ENCODE measurements at places on chromosomes 2 and 18.

GRCh38 chr2:66560683-66561082, 125.8 kb downstream of the MEIS1 start:
- no peak for DNase-seq

GRCh38 chr2:221480163-221480562, 91.9 kb downstream of the EPHA4 start:
- no peak for DNase-seq

DNA sequence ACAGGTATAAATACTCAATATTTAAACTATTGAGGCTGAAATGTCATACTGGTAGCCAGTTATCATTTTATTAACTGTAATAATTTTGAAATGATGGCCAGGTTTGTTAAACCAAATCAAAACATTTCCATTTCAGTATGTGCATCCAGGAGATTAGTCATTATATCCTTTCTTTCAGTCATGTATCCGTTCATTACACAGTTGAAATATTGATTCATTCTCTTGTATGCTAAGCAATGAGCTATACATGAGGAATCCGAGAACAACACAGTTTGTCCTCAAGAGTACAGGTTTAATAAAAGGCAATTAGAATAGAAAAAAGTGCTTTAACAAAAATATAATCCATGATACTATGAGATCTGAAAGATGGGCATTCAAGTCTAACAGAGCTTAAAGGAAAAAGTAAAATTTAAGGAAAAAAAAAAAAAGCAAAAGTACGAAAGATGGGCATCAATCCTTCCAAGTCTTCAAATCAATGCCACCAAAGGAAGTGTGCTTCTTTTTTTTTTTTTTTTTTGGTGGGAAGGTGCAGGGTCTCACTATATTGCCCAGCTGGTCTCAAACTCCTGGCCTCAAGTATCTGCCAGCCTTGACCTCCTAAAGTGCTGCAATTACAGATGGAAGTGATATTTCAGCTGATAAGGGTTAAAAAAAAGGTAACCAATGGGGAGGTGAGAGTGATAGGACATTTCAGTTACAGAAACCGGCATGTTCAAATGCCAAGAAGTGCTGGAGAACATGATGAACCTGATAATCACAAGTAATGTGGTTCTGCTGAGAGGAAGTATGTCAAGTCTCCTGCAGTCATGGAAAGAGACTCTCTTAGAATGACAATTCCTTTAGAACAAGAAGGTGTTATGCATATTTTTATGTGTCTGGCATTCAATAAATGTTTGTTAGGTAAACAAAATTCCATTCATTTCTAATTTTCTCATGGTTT, 35.8 kb downstream of the PUM2 start:
- no peak for DNase-seq

DNA sequence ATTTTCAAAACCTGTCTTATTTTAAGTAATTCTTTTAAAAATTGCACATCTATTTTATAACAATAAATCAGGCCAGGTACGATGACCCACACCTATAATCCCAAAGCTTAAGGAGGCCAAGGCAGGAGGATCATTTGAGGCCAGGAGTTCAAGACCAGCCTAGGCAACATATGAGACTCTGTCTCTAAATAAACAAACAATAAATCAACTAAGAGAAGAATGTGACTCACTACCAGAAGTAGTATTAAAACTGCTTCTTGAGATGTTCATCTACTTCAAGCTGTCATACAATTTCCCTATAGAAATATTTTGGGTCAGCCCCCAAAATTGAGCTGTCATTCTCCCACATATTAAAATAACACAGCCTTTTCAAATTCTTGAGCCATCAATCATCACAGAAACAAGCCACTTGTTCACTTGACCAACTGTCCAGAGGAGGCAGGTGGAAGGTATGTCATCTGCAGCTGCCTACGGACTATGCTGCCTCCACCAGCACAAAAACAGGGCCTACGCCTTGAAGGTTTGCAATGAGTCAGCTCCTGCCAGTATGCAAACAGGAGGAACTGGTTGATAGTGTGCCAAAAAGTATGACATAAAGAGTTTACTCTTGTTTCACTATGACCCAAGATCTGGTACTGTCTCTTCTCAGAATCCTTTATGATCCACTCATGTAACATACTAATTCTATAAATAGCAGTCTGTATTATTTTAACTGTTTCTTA, 33.6 kb downstream of the KIDINS220 start:
- peak; percentile 43 for DNase-seq

DNA sequence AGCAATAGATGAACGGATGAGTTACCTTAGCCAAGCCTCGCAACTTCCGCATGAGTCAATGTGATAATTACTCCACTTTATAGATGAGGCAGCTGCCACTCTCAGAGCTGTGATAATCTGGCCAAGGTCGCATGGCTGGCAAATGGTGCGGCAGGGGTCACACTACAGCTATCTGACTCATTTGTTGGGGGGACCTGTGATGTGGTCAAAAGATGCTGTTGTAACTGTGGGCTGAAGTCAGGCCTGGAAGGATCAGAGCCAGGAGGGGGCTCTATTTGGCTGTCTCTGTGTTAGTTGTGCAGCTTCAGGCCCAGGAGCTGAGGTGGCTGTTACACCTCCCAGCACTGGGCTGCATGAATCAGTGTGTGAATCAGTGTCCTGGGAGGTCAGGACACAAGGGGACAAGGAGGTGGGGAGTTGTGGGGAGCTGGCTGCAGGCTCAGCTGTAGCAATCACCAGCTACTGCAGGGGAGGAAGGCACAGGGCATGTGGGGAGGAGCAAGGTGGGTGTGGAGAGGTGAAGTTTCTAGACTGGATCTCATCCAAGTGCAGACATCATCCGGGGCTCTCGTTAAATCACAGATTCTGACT, 33.1 kb downstream of the NGEF start:
- no peak for DNase-seq

- no peak for DNase-seq
Observed at GRCh38 chr18:63848159-63848558, 39.3 kb upstream of the SERPINB2 start.

DNA sequence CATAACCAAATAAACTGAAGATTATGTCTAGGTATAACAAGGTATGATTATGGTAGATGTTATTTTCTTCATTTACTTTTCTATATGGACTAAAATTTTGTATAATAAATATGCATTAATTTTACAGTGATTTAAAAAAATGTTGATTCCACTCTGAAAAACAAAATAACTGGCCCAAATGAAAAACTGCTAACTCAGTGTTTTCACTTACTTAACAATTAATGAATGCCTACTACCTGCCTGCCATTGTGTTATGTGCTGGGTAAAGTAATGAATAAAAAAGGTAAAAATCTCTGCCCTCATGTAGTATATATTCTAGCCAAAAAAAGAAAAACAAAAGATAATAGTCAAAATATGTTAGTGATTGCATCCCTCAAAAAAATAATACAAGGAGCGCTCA, 29.6 kb upstream of the C2orf15 start:
- no peak for DNase-seq

- no peak for DNase-seq
Observed at GRCh38 chr2:207825978-207826377, 56.3 kb upstream of the FZD5 start.

- no peak for DNase-seq
Observed at GRCh38 chr2:16252891-16253290, 312.5 kb downstream of the MYCN start.

GRCh38 chr2:236853585-236854051, 232.1 kb upstream of the COPS8 start:
- no peak for DNase-seq

DNA sequence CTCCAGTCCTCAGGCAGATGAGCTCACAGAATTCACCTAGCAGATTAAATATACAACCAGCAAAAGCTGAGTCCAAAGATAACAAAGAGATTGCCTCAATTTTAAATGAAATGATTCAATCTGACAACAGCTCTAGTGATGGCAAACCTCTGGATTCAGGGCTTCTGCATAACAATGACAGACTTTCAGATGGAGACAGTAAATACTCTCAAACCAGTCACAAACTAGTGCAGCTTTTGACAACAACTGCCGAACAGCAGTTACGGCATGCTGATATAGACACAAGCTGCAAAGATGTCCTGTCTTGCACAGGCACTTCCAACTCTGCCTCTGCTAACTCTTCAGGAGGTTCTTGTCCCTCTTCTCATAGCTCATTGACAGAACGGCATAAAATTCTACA, 86.0 kb downstream of the PTRHD1 start:
- no peak for DNase-seq

- DNase-seq = no peak
Observed at GRCh38 chr2:138979131-138979785, 199.1 kb upstream of the NXPH2 start.

GRCh38 chr2:234661175-234661574, 164.3 kb upstream of the ARL4C start:
- no peak for DNase-seq

GRCh38 chr2:215983581-215984351, 29.6 kb downstream of the MREG start:
- DNase-seq = no peak

DNA sequence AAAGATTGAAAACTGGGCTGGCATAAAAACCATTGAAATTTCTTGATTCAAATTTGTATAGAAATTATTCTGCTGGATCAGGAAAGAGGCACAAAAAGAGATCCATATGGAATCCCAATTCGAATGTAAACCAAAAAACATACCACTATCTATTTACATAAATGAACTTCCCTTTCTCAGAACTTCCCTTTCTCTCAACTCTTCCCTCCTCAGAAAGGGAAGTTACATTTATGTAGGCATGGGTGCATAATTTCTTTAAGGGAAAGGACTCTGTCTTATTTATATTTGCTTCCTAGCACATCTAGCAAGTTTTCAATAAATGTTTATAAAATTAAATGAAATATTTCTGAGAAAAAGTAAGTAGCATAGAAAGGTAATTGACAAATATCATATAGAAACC, 398.1 kb upstream of the ATP5MC3 start:
- DNase-seq = no peak

DNA sequence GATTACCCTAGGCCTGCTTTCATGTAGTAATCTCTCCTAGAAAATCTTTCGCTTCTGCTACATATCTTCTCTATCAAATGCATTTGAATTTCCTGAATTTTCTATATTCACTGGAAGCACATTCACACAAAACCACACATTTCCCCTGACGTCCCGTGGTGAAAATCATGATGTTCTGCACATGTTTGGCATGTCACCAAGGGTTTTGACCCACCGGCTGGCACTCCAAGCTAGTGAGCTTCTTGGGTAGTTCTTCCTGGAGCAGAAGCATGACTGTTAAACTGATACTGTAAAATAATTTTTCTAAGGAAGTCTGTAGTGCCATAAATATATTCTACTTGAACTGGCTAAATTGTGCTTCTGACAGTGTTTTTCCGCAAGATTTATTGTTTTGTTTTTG, 510.1 kb upstream of the SLC8A1 start:
- DNase-seq = no peak

GRCh38 chr2:147910990-147911473, 66.2 kb downstream of the ACVR2A start:
- DNase-seq = peak; percentile 2

DNA sequence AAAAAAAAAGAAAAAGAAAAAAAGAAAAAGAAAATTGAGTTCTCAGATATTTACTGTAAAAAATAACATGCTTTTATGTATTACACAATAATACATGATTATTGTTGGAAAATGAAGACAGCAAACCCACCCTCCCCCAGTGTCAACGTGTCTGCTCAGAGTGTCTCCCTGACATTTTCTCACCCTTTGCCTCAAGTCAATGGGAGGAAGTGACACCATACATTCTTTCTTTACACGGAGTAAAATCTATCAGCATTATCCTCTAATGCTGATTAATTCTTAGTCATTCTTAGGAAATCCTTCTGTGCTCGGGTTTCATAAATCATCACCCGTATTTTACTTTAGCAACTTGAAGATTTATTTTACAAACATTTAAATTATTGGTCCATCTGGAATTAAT, 32.0 kb downstream of the CTAGE1 start:
- DNase-seq = no peak

- DNase-seq = no peak
Observed at GRCh38 chr2:113675875-113676274, 48.8 kb downstream of the RABL2A start.

DNA sequence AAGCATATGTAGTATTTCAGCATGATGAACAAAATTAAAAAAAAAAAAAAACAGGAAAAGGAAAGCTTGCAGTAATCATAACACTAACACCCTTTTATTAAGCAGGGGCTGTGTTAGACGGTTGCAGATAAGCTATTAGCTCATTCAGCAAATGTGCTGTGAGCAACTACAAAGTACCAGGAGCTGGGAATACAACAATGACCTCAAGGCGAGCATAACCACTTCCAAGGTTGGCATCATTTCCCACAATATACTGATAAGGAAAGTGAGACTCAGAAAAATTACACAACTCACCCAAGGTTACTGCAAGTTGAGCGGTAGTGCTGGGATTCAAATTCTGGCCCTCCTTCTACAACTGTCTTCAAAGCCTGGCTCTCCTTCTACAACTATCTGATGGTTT, 38.2 kb upstream of the ACTR3 start:
- no peak for DNase-seq

GRCh38 chr2:140759426-140760156, 1371.2 kb downstream of the LRP1B start:
- DNase-seq = no peak

DNA sequence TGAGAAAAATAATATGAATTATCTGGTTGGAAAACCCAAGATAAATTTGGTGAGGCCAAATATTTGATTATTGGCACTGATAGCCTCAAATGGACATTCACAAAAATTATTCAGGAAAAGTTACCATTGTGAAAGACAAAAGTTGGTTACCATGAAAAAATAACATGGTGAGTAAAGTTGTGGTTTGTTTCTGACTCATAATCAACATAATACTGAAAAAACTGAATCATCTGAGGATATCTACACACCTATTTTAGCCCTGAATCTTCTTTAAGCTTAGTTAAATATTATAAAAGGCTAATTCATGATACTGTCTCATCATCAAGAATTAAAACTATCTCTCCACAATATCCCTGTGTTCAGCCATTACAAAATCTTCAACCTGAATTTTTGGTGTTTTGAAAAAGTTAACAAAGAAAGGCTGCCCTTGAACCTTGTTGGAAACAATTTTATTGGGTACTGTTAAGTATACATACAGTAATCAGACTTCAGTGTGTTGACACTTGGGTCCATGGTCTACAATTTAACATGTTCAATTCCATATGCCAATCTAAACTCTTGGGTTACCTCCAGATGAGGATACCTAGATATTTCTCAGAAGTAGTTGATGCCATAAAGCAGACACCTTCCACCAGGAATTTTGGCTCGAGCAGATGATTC, 607.5 kb upstream of the SLC39A10 start:
- no peak for DNase-seq

GRCh38 chr18:39523281-39523680, 1957.7 kb upstream of the CELF4 start:
- no peak for DNase-seq

DNA sequence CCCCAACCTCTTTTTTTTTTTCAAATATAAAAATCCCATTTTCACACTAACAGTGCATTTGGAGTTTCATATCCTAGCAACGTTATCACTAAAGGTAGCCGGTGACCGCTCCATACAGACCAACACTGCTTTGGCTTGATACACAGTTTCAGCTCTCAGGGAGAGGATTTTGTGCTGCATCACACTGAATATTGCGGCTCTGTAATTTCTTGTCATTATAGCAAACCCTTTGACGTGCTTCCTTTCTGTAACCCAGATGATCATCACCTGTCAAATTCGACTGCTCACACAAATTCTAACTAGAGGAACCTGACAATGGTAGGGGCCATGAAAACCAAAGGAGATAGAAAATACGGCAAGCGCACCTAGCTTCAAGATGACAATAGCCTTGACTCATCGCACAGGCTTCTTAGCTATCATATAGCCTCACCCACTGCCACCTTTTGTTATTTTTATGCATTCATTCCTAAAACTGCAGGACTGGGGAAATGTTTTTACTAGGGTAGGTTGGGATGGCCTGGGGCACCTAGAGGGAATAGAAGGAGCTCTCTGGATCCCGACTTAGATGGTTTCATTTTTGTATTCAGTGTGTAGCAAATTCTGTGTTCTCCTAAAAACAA, 582.9 kb upstream of the PIK3C3 start:
- DNase-seq = no peak

Data from stimulated activated CD4-positive, alpha-beta T cell treated with anti-CD3 and anti-CD28 coated beads, Interleukin-2, amount 100 ng/mL, for 24 hours (primary cell).